Stimulated activated CD8-positive, alpha-beta memory T cell treated with anti-CD3 and anti-CD28 coated beads, Interleukin-15, amount 100 ng/mL, for 24 hours (primary cell): ENCODE measurements at places on chromosomes 6 and 20.

- no peak for DNase-seq
Measured at GRCh38 chr6:120816794-120817193, 517.5 kb downstream of the TBC1D32 start.

GRCh38 chr6:147282566-147282959 is 78.3 kb downstream of the STXBP5 start:
- no peak for DNase-seq

DNA sequence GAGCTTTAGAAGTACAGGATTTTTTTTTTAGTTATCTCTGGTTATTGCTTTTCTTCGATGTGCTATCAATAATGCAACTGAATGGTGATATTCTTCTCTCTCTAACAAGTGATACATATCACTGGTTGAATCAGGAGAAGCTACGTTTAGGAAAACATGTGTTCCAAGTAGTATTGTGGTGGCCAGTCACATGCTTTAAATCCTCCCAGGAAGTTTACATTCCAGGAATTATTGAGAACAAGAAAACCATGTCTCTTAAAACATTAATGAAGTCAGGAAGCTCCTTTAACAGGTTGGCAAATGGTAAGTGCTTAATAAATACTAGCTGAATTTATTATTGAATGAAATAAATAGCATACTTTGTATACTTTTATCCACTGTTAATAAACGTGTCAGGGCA is 371.1 kb downstream of the BCKDHB start:
- DNase-seq = no peak

DNA sequence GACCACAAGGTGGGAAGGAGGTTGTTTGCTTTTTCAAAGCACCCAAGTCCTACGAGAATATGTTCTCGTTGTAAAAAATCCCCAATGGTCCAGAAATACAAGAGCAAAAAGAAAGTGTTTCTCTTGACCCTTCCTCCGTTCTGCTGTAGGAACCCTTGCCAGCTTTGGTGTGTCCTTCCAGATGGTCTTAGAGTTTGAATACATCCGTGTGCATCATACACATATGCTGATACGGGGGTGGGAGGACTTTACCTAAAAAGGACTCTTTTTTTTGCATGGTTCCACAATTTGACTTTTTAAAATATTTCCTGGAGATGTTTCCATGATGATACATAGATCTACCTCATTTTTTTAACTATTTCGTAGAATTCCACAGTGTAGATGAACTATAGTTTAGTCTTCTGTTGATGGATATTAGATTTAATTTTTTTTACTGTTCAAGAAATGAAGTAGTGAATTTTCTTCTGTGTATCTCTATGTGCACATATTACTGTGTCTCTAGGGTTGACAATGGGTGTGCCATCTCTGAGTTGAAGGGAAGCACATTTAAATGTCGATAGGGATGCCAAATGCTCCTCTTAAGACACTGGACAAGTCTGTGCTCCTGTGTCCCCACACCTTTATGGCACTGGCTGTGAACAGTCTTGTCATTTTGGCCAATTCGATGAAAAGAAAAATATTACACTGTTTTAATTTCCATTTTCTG is 182.1 kb upstream of the SNX9 start:
- DNase-seq = no peak

DNA sequence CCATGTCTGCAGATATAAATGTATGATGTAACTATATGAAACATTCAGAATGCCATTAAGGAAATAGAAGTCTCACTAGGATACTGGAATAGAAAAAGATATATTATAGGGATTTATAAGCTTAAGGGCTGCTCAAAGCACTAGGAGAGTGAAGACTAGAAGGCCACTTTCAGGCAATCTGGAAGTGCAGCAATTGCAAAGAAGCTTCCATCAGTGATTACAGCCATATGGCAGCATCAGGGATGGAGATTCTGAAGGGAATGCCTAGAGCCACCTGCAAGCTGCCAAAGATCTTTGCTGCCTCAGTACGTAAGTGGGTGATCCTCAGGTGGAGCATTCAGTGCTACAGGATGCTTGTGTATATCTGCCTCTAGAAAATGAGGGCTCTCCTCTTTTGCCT is 796.2 kb upstream of the EPHA7 start:
- no peak for DNase-seq

GRCh38 chr6:87277123-87277522 is 45.3 kb upstream of the SMIM8 start:
- DNase-seq = no peak

DNA sequence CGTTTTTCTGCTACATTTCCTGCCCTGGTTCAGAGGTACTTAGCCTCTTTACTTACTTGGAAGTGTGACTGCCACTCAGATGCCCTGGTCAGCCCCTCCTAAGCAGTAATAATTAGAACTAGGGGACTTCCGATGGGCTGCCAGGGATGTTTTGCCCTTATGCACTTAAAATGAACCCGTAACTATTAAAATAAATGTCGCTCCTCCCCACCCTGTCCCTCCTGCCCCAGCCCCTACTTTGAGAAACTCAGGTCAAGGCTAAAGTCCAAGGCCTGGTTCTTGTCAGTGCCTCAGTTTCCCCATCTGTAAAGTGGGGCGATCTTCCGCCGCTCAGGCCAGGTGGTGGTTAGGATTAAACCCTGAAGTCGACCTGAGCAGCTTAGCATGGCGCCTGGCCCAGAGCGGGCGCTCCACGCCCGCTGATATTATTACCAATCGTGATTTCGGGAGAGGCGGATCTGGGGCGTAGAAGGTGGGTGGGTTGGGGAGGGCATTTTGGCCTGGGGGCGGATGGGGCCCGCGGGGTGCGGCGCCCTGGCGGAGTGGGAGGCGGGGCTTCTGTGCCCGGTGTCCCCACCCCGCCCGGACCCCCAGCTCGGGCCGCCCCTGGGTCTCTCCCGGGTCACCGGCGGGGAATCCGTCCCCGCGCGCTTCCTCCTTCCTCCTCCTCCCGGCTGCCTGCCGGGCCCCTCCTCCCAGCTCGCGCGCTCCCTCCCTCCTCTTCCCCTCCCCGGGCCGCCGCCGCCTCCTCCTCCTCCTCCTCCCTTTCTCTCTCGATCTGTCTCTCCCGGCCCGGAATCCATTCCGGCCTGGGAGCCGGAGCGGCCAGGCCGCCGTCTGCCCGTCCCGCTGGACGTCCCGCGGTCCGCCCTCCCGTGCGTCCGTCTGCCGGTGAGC is at the start of gene SRC:
Gene SRC (plus strand): TSS at position 802 of the 897 bp plus-strand sequence. CDS start 38,014 bp downstream, outside the sequence.
- no peak for DNase-seq

DNA sequence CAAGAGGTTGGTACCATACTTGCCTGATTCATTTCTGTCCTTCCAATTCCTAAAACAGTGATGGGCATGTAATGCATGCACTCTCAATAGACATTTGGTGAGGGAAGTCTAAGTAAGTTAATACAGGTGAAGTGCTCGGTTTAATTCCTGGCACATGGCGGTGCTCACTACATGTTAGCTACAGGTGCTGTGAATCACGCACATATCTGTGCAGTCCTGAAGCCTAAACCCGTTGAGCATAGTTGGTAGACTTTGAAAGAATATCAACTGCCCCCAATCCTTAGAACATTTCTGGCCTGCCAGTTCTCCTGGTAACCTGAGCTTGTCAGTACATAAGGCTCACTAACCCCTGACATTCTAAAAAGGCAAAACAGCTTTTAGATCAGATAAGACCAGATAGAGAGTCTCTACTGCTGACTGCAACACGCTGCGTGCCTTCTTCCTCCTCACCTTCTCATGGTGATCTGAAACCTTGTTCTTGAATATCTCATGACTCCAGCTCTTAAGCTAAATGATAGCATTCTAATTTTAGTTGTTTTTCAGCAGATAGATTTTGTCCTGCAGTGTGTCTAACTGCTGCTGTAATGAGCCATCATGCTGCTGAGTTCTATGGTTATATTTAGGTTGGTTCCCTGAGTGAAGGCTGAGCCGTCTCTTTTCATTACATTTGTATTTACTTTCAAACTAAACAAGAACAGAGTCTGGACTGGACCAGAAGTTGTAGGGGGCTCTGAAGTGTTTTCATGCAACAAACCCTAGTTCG is 328.5 kb upstream of the QKI start:
- DNase-seq = no peak

DNA sequence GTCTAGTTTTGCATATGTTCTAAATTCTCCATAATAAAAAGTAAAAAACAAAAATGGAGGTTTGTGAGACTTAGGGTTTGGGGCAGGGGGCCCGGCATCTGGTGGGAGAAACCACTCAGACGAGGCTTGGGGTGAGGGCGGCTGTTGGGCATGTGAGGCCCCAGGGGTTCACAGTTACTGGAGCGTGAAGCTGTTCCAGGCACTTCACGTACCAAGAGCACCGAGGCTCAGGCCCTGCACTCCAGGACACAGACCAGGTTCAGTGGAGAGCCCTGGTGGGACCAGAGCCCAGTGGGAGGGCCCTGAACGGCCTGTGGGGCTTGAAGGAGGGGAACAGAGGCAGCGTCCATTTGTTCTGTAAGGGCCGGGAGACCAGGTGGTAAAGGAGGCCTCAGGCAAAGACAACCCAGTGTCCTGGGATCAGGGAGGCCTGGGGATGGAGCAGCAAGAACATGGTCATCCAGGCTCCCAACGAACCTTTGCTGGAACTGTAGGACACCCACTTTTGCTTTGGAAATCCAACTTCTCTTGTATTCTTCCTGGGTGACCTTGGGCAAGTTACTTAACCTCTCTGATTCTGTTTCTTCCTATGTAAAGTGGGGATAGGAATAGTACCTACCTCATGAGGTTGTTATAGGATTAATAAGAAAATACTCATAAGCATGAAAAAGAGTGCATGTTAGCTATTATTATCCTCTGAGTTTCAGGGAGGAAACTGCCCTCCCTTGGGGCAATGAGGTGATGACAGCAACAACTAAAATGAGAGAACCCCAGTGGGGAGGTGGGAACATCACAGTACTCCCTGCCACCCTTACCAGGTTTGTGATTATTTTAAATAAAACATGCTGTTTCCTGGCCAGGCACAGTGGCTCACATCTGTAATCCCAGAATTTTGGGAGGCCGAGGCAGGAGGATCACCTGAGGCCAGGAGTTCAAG is 1.1 kb upstream of the FGD2 start:
- no peak for DNase-seq

DNA sequence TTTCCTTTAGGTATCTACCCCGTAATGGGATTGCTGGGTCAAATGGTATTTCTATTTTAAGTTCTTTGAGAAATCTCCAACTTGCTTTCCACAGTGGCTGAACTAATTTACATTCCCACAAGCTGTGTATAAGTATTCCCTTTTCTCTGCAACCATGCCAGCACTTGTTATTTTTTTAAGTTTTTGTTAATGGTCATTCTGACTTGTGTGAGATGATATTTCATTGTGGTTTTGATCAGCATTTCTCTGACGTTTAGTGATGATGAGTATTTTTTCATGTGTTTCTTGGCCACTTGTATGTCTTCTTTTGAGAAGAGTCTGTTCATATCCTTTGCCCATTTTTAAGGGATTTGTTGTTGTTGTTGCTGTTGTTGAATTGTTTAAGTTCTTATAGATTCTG is 871.1 kb downstream of the KIF16B start:
- DNase-seq = no peak
